Activated T-helper 1 cell treated with anti-CD3 and anti-CD28 coated beads, Interleukin-12 subunit alpha, Interleukin-12 subunit beta, Interleukin-2, Interleukin-4 antibody, amounts not matched to agents 30 ng/mL and 10 ng/mL and 1 ng/mL, durations not matched to agents 14 hours and 24 hours and 36 hours (primary cell): ENCODE measurements at places on chromosomes 3 and 15. TPM values are rescaled to one million over a fixed set of nuclear protein-coding genes. Genes with fewer than 3 reads are reported as not detected.

DNA sequence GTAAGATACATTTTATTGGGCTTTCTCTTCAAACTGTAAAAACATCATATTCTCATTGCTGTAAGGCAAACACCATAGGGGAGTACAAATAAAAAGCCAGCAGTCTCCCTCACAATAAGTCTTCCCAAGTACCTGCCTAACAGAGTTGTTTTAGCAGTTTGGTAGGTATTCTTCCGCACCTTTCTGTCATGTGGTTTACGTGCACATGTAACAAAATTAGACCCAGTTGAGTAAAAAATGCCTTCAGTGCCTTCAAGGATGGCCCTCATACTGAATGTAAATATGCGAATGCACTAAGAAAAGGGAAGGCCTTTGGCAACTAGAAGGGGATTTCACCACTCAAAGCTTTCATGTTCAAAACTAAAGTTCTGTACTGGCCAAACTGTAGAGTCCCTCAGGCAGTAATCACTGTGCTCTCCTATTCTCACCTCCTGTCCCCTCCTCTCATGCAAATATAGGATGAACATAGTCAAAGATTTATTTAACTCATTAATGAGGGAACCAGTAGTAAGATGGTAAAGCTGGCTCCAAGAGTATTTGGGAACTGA, 26.4 kb downstream of the USP3 start:
- no peak for DNase-seq

DNA sequence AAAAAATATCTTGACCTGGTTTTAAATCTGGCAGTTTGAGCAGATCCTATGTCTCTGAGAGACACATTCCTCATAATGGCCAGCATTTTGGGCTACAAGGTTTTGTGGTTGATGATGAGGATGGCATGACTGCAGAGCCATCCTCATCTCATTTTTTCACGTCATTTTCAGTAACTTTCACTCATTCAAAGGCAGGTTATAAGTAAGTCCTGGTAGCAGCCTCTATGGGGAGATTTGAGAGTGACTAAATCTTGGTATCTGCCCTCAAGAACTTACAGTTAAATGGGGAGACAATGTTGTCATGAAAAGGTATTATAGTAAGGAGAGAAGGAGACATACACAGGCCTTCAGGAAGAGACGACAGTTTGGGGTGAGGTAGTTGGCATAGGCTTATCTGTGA, 14.5 kb downstream of the TIGIT start:
- no peak for DNase-seq

DNA sequence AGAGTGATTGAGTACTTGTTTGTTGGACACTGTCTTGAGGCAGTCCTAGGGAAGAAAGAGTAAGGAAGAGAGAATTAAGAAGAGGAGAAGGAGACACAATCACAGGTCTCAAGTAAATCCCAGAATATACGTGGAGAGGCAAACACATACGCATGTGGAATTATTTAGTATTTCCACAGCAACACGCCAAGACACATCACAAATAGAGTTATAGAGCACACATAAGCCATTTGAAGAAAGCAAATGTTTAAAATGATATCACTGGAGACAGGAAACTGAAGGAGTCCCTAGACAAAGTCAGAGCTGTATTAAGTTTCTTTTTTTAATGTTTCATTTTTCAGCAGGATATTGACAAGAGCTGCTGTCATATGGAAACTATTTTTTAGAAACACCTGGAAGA, 206.1 kb upstream of the LRIG1 start:
- no peak for DNase-seq

GRCh38 chr3:185399737-185400667, 37.1 kb downstream of the MAP3K13 start:
- DNase-seq = no peak

DNA sequence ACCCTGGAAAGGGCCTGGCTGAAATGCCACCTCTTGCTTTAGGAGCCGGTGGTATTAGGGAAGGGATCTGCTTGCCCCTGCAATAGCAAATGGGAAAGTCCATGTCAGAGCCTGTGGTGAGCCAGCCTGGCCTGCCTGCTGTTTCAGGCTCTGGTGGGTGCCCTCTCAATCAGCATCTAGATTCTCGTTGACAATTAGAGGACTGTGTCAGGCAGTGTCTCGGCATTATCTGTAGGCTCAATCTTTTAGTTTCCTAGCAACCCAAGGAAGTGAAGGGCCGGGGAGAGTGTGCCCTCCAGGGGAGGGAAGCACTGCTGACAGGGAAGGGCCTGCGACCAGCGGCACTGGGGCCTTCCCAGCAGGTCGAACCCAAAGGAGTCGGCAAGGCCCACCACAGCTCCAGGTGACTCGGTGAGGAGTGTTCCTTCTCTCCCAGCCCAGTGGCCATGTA, 42.1 kb downstream of the TLE3 start:
- no peak for DNase-seq

DNA sequence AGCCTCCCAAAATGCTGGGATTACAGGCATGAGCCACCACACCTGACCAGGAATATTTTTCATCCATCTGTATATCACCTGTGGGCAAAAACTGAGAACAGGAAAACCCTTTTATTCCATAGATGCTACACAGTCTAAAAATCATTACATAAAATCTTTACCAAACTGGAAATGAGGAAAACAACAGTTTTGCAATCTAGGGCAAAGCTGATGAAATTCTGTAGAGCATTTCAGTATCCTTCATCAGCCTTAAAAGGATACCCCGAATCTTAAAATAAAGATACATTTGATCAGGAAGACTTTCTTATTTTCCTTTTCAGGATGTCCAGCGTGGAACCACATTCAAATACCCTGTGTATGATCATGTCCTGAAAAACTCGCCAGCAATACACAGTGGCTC, 7.1 kb downstream of the SIAH2 start:
- DNase-seq = no peak

SEC61A1 gene
- total RNA-seq = 205 and 214 TPM in 2 replicates

CNTN4 gene
- not detected in 2 replicates for total RNA-seq

DNA sequence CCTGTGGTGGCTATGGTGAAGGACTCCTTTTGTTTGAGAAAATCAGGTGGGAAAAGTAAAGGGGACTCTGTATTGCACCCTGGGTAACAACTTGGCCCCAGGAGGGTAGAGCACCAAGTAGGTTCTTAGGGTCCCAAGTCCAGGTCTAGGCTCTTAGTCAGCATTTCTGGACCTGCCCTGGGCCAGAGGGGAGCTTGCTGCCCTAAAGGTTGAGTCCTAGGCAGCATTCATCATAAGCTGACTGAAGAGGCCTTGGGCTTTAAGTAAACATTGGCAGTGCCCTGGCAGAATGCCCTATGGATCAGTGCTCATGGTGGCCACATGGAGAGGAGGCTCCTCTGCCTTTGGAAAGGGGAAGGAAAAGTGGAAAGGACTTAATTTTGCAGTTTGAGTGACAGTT, 268.5 kb upstream of the CTNNB1 start:
- DNase-seq = no peak

DNA sequence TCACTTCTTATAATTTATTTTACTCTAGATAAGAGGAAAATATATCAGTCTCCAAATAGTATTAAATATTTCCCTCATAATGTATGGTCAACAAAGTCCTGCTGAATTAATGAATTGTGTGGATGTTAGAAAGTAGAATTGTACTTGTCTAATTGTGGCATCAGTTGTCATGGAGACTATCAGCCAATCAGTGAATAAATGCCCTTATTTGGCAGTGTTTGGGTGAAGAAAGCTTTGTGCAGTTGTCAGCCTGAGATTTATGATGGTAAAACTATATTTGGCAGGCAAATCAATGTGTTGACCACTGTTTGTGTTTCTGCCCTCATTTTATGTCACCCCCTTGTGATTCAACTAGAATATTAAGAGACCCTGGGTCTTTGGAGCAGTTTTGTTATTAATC, 293.6 kb upstream of the MDFIC2 start:
- DNase-seq = no peak

NR1I2 gene
- total RNA-seq = 0.13 TPM in 1 of 2 replicates, not detected in the other

DNA sequence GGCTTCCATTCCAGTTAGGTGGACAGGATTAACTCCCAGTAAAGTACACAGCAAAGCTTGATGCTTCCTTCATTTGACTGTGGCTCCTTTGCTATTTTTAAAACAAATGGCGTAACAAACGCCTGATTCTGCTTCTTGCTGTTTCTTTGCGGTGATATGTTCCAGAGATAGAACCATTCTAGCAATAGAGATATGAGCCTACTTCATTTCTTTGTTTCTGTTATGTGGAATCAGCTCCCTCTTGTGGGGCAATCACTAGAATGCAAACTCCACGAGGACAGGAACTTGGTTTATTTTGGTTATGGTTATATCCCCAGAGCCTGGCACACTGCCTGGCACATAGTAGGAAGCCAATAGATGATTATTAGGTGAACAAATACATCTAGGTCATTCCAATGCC, 122.6 kb upstream of the SLC6A11 start:
- no peak for DNase-seq

- no peak for DNase-seq
Measured at GRCh38 chr3:168093229-168093628, 2.5 kb downstream of the GOLIM4 start.

- DNase-seq = no peak
Measured at GRCh38 chr3:121491683-121492320, 54.0 kb downstream of the POLQ start.

GP5 gene
- total RNA-seq = 0.27 and 0.31 TPM in 2 replicates

DNA sequence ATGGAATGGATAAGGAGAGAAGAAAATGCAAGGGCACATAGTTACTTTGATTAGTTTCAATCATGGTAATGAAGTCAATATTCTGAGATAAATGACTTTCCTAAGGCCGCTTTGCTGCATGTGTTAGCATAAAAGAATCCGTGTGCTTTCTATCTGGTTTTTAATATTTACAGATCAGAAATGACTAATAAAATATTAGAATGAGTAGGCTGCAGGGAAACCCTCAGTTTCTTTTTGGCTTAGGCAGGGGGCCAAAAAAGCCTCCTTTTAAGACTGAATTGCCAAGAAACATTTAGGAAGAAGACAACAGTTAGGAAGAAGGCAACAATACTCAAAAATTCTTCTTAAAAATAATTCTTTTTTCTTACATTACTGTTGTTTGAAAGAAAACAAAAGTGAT, 11.6 kb downstream of the NEK11 start:
- no peak for DNase-seq

POPDC2 gene
- total RNA-seq = 1.0 and 1.2 TPM in 2 replicates
